Stimulated activated CD8-positive, alpha-beta memory T cell treated with anti-CD3 and anti-CD28 coated beads, Interleukin-2, amount 100 ng/mL, for 1 hour (primary cell): ENCODE measurements at places on chromosomes 6 and 20.

GRCh38 chr6:82025271-82025670, 222.3 kb downstream of the IBTK start:
- no peak for DNase-seq

- DNase-seq: no peak
Observed at GRCh38 chr6:31122791-31123706, 2.8 kb upstream of the CDSN start.

DNA sequence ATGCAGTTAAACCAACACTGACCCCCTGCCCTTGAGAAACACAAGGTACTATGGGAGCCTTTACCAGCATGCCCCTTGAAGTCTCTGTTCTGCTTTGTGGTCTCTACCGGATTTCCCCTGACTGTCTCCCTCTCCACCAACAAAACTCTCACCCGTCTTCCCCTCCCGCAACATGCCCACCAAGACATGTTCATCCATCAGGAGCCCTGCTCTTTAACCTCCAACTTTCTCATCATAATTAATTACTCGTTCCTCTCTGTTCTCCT, 1.1 kb downstream of the ZNF165 start:
- no peak for DNase-seq

- peak; percentile 46 for DNase-seq
Observed at GRCh38 chr20:63574156-63574828, at the start of gene HELZ2. TSS of gene HELZ2 (minus strand) at chr20:63574239. CDS start at chr20:63572385, 1,854 bp downstream.

- no peak for DNase-seq
Observed at GRCh38 chr6:103982574-103982973, 877.1 kb downstream of the HACE1 start.

GRCh38 chr6:111666847-111667246, 61.2 kb upstream of the TRAF3IP2 start:
- DNase-seq: no peak

DNA sequence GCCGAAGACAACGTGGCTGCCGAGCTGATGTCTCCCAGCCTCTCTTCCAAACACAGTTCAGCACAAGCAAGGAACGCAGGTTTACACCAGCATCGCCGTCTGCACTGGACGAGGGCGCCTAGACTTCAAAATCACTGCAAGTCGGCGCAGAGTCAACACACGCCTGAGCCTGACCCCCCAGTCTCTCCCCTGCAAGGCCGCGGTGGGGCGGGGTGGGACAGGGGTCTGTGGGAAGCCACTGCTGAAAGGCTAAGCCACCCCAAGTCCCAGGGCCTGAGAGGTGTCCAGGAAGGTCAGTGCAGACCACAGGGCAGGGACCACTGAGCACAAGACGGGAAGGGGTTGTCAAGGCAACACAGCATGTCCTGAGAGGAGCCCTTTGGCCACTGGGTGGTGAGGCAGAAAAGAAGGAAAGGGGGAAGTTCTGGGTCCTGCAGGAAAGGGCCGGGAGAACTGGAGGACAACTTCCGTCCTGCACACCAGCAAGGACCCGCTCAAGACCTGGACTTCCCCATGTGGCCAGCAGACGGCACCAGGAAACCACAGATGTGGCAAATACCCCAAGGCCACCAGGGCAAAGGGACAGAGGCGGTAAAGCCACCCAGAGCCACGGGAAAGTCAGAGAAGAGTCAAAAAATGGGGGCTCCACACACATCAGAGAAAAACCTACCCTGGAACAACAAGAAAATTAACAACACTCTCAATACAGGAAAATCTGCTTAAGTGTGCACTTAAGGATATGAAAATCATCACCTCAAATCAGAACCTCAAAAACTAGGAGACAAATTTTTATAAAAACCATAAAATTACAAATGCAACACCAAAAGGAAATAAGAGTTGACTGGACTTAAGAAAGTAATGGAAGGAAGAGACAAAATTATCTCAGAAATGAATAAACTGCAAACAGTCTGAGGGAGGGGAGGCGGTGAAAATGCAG, 84.8 kb downstream of the TAF4 start:
- no peak for DNase-seq

- DNase-seq: no peak
Observed at GRCh38 chr6:158512809-158513208, 47.1 kb upstream of the TMEM181 start.

- no peak for DNase-seq
Observed at GRCh38 chr20:4064144-4064909, 49.0 kb upstream of the RNF24 start.

DNA sequence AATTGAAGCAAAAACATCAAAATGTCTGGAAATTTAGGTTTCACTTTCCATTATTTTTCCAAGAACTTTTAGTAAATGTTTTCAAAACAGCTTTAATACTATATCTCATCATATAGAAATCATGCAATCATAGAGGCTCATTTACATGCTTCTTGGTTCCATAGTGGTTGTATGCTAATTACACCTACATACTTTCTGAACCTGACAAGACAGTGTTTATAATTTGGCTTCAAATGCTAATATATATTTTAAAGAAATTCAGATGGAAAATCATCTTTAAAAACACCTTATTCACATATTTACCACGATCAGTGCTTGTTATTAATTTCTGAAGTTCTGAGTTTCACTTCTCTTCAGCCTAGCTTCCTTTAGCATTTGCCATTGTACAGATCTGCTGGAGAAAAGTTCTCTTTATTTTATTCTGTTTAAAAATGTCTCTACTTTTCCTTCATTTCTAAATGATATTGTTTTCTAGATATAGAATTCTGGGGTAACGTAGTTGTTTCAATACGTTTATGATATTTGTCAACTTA, 89.9 kb downstream of the PLCB1 start:
- DNase-seq: no peak

GRCh38 chr20:41599699-41600104, 18.5 kb downstream of the CHD6 start:
- no peak for DNase-seq

DNA sequence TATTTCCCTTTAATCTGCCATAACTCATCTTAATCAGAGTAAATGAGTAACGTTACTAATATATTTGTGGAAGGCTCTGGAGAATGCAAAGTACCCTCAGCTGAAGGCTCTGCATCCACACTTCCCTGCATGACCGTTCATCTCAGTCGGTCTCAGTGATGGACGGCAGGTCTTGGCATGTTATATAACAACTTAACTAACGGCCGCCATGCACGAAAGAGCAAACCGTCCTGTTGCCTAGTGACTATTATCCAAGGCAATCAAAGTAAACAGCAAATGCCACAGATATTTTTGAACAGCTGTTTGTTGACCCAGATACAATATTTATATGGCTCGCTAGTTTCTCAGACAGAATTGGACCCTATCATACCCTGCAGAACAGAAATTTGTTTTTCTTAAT, 194.9 kb upstream of the SMLR1 start:
- DNase-seq: no peak

DNA sequence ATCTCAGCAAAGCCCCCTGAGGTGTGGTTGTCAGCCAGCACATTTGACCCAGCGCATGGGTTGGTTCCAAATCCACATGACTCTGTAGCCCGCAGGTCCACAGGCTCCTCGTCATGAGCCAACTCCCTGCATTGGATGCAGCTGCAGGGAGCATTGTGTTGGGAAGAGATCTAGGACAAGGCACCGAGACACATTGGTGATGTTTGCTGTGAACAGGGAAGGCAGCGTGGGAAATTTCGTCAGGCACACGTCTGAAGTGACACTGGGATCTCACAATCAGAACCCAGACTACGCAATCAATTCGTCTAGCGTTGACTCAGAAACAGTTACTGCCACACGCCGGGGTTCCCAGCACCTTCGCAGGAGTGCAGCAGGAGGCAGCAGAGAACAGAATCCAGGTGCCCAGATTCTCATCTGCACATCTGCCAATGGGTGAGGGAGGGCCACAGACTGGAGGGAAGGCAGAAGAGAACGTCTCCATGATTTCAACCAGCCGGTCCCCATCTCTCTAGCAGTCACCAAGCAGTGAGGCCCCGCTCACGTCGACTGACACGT, 177.0 kb downstream of the TTLL2 start:
- DNase-seq: no peak

- DNase-seq: no peak
Observed at GRCh38 chr6:142696123-142697000, 248.6 kb downstream of the HIVEP2 start.

GRCh38 chr6:44373051-44373450, 14.5 kb upstream of the CDC5L start:
- no peak for DNase-seq

GRCh38 chr6:3871515-3871914, 22.3 kb downstream of the FAM50B start:
- DNase-seq: no peak

DNA sequence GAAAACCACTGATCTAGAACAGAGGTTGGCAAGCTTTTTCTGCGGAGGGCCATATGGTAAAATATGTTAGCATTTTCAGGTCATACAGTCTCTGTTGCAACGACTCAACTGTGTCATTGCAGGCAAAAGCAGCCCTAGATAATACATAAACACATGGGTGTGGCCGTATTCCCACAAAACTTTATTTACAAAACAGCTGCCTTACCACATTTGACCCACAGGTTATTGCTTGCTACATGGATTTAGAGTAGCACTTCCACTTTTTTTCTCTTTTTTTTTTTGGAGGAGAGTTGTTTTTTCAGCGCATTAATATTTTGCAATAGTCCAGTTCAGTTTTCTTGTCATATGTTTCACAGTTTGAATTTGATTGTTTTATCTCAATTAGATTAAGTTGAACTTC, 2.5 kb upstream of the IGF2R start:
- DNase-seq: no peak

DNA sequence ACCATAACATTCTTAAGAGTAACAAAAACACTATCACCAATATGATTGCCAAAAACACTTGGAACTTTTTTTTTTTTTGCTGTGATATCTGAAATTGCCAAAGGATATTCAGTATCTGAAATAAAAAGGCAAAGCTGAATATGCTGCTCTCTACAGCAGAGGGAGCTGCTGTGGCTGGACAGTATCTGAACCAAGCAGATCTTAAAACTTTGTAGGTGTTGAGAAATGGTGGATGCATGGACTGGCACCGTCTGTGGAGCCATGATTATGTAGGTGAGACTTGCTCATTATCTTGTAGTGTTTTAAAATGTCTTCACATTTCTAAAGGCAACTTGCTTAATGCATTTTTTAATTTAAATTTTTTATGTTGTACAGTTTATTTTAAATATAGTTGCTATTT, 9.2 kb downstream of the PDCD2 start:
- no peak for DNase-seq

- DNase-seq: no peak
Observed at GRCh38 chr6:52190409-52190808, 4.2 kb downstream of the IL17A start.

- DNase-seq: no peak
Observed at GRCh38 chr6:83218646-83219045, 25.5 kb downstream of the RWDD2A start.

DNA sequence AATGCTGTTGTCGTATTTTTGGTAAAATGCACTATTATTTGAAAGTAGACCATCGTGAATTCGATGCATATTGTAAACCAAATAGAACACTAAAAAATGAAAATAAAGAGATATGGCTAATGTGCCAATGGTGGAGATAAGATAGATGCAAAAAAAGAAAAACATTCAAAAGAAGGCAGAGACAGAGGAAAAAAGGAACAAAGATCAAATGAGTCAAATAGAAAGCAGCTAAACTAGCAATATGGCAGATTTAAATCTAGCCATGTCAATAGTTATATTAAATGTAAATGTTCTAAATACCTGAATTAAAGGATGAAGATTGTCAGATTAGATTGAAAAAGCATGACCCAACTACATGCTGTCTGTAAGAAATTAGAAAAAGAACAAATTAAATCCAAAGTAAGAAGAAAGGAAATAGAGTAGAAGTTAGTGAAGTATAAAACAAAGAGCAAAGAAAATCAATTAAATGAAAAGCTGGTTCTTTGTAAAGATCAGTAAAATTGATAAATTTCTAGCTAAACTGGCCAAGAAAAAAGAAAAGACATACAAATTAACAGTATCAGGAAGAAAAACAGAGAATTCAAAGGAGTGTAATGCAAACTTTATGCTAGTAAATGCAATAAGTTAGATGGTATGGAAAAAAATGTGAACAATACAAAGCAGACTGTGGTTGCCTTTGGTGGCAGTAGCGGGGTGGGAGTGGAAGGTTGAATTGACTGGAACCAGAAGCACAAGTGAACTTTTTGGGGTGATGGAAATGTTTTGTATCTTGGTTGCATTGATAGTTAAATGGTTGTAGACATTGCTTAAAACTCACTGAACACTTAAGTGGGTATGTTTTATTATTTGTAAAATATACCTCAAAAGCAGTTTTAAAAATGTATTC, 44.8 kb downstream of the PTPN1 start:
- no peak for DNase-seq

GRCh38 chr6:169239181-169239580, 14.5 kb downstream of the THBS2 start:
- DNase-seq: no peak

GRCh38 chr20:50195524-50196120, 5.0 kb downstream of the CEBPB start:
- no peak for DNase-seq

DNA sequence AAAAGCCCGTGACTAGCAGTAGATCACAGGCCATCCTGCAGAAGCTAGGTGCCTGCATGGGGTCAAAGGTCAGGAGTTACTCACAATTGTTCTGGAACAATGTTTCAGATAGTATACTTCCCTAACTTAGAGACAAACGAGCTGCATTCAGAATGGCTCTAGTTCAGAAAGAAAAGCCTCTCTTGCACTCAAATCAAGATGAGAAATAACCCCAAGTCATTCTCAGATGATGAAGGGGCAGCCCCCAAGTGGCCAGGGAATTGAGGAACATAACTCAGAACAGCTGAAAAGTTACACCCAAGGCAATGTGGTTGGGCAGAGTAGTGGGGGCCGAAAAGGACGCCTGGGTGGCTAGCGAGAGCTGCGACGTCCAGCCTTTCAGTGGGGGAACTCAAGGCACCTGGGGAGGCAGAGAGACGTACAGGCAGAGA, 27.8 kb downstream of the FYN start:
- DNase-seq: no peak

GRCh38 chr6:129866256-129866655, 5.1 kb upstream of the TMEM244 start:
- DNase-seq: no peak

GRCh38 chr6:54096811-54097210, 14.4 kb upstream of the MLIP start:
- DNase-seq: no peak

- DNase-seq: no peak
Observed at GRCh38 chr6:161274488-161274858, 612 bp upstream of the AGPAT4 start.

DNA sequence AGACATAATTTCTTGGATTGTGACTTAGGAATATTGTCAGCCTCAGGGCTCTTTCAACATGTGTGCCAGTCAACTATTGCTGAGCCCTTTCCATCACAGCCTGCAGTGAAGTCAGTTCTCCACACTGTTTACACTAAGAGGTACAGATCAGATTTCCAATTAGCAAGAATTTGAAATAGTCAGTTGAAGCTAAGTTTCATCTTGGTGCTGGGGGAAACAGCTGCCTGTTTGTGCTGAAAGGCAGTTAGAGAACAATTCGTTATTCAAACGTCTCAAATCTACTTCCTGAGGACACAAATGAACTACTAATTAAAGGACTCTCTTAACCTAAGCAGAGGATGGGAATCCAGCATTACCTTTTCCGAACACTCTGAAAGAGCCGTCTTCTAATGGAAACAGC, 25.9 kb downstream of the ADGRF1 start:
- no peak for DNase-seq
